ENCODE measurements at places on chromosomes 3 and 15. TPM values are rescaled to one million over a fixed set of nuclear protein-coding genes. Genes with fewer than 3 reads are reported as not detected.
A peak's percentile ranks its signal among the peaks of the same experiment; 100 is the strongest.

Gene ST3GAL6
- 1.4 TPM for polyA plus RNA-seq

Gene ATG7
- polyA plus RNA-seq = 27.2 TPM

- peak; percentile 62 for DNase-seq
Observed at GRCh38 chr3:148075771-148076716, 621.7 kb upstream of the AGTR1 start.

DNA sequence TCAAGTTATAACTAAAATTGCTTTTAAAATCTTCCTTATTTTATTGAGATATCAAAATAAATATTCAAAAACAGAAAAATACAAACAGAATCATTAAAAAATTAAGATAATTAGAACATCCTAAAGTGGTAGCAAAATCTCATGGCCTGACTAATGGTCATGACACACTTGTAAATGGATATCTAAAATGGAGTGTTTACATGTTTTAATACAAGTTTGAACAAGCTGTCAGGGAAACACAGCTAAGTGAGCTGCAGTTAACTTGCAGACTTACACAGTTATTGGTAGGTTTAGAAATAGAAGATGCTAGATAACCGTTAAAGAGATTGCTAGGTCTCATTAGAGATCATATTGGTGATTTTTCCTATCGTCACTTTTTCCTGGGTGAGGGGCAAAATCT, 242.3 kb downstream of the LPP start:
- DNase-seq = no peak

DNA sequence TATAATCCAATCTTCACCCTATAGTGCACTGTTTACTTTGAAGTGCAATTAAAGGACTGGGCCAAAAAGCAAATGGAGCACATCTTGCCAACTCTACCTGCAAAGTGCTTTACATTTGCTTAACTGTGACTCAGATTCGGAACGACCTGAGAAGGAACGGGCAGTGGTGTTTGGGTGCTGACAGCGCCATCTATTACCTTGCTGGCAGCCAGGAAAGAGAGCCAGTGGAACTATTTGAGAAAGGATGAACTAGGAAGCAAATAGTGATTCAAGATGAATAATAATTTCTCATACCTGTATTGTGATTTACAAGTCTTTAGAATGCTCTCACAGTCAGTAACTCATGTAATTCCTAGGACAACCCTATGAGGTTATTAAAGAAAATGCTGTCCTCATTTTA, 312.9 kb downstream of the PDCD6IP start:
- no peak for DNase-seq

DNA sequence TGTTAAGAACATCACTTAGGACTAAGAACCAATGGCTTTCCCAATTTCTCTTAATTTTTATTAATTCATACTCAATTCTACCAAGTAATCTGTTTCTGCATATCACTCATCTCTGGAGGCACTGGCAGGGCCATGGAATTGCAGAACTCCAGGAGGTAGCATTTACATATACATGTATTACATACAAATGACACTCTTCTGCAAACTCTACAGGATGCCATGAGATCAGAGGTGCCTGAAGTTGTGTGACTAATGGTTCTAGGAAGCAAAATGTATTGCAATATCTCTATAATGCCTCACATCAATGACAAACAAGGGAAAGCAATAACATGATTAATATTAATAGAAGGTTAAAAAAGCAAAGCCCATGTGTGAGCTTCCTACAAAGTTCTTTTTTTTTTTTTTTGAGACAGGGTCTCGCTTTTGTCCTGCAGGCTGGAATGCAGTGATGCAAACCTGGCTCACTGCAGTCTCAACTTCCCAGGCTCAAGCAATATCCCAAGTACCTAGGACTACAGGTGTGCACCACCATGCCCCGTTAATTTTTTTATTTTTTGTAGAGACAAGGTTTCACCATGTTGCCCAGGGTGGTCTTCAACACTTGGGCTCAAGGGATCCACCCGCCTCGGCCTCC, 33.0 kb downstream of the DENND6A start:
- no peak for DNase-seq
